Activated CD4-positive, alpha-beta T cell treated with anti-CD3 and anti-CD28 coated beads for 36 hours (primary cell): ENCODE measurements at places on chromosomes 3 and 15. TPM values are rescaled to one million over a fixed set of nuclear protein-coding genes. Genes with fewer than 3 reads are reported as not detected.
A peak's percentile ranks its signal among the peaks of the same experiment; 100 is the strongest.

DNA sequence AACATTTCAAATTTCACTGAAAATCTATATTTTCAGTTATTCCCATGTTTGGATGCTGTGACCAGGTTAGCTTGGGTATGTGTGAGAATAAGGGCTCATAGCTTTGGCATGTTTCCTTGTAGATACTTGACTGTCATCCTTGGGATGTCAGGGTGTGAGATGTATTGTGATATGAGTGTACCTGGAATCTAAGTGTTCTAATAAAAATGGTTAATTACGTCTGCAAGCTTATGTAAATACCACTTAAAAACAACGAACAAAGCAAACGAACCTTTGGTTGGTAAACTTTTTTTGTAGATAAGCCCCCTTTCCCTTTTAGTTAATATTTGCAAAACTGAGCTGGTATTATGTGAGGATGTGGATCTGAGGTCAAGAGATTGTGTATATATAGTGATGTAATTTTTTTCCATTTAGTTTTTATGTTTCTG, 63.5 kb downstream of the FNDC3B start:
- DNase-seq: no peak

DNA sequence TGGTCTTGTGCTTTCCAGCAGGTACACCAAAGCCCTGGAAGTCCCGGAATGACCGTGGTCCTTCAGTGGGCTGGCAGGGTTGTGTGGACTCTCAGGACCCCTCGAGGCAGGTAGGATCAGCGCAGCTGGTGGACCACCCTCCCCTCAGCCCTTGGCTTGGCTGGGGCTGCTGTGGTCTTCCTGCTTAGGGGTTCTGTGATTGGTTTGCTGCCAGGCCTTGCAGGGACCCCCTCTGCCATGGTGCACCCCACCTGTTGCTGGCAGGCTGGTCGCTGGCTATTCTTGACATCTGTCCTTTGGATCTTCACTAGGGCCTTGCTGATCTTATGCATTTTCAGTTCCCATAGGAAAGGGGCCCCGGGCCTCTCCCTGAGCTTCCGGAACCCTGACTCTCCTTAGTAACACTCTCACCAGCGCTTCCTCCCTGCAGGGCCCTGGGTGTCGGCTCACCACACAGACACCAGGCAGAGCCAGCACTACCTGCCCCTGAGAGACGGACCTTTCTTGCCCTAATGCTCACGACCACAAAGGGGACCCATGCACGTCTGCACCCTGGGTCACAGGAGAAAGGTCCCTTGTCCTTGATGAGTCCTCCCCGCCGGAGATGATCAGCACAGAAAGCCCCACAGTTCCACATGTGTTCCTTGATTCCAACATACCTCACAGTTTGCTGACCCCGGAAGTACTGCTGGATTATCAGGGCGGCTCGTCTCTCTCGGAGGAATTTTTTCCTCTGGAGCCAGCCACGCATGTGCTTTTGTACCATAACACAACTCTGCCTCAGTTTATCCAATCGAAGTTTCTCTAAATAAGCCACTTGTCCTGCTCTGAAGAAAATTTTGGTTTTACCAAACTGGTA, 51.7 kb downstream of the MYO5C start:
- no peak for DNase-seq

DNA sequence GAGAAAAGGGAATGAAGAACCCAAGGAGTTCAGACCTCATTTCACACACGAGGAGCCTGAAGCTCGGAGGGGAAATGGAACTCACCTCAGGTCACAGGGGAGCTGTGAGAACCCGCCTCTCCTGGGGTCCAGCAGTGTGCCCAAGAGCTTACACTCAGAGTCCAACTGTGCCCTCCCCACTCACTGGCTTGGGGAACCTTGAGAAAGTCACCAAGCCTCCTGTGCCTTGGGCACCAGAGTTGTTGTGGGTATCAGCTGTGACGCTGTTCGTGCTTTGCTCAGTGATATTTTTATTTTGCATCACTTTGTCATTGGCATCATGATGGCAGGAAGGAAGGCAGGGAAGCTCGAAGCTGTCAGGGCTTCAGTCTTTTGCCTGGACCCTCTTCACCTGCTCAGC, 83.4 kb downstream of the TLE3 start:
- DNase-seq: no peak

The GOLGA8G gene
- total RNA-seq: not detected

DNA sequence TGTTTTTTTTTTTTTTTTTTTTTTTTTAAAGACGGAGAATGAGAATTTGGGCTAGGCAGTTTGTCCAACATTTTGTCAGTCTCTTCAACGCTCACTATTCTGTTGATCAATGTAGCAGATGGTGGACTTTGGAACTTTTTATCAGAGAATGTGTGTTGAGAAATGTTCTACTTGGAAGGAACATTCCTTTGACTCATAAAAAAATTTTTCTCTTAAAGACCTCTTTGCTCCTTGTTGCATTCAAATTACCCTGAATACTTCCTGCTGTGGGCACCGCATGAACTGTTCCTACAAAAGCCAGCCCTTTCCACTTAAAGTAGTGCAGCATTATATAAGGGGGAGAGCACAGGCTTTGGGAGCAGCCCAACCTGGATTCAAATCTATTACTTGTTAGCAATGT, 182.9 kb downstream of the AKAP13 start:
- no peak for DNase-seq

GRCh38 chr15:52527911-52528563, 643 bp downstream of the MYO5A start:
- peak; percentile 70 for DNase-seq

DNA sequence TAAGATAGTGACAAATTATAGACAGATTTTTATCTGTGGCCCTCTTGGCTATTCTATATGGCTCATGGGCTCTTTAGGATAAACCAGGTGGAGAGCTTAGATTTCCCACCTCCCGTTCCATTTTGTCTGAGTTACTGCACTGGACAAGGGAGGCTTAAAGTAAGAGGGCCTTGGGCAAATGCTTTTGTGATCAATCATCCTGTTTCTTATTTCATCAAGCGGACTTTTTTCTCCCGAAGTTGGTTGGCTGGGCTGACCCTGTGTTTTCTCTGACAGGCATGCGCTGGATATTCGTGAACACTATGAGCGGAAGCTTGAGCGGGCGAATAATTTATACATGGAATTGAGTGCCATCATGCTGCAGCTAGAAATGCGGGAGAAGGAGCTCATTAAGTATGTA, 33.4 kb downstream of the TMEM41A start:
- DNase-seq: no peak

The TRIM42 gene
- total RNA-seq: not detected

The CCR4 gene
- 69.7 TPM for total RNA-seq

The SLC9A9 gene
- 1.6 TPM for total RNA-seq

DNA sequence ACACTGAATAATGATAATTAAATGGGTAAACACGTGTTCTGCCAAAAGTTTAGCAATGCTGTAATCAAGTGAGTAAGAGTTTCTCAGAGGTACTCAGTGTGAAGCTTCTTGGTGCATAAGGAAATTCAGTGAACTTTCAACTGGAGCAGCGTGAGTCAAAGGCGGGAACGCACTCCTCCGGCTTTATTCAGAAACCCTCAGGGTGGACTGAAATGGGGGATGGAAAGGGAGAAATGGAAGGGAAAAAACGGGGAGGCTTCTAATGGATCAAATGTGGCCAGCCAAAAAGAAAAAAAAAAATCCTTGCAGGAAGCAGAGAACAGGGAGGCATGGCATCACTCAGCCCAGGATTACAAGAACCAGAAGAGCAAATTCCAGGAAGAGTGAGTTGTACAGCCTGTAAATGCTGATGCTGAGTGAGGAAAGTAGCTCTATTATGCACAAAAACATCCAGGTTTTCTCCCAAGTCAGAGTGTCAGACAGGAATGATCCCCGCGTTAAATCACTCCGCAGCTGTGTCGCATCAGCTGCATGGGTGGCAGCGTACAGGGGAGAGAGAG, 85.3 kb downstream of the ASB7 start:
- no peak for DNase-seq

GRCh38 chr3:34650131-34650530, 851.7 kb downstream of the PDCD6IP start:
- no peak for DNase-seq

- DNase-seq: no peak
Measured at GRCh38 chr3:66115858-66116654, 77.3 kb upstream of the MAGI1 start.

The HHATL gene
- not detected for total RNA-seq

The EFHB gene
- total RNA-seq: 0.62 TPM

DNA sequence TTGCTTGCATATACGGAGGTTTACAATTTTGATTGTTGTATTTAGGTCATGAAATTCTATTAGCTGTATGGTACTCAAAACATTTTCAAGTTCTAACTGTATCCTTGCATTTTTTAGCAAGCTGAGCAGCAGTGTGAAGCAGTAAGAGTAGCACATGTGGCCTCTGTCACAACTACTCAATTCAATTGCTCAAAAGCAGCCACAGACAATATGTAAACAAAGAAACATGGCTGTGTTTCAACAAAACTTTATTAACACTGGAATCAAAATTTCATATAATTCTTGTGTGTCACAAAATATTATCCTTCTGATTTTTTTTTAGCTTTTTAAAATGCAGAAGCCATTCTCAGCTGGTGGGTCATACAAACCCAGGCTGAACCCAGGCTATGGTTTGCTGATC, 266.7 kb upstream of the LRRN1 start:
- no peak for DNase-seq

- DNase-seq: no peak
Measured at GRCh38 chr15:79408041-79408440, 24.1 kb upstream of the MINAR1 start.

DNA sequence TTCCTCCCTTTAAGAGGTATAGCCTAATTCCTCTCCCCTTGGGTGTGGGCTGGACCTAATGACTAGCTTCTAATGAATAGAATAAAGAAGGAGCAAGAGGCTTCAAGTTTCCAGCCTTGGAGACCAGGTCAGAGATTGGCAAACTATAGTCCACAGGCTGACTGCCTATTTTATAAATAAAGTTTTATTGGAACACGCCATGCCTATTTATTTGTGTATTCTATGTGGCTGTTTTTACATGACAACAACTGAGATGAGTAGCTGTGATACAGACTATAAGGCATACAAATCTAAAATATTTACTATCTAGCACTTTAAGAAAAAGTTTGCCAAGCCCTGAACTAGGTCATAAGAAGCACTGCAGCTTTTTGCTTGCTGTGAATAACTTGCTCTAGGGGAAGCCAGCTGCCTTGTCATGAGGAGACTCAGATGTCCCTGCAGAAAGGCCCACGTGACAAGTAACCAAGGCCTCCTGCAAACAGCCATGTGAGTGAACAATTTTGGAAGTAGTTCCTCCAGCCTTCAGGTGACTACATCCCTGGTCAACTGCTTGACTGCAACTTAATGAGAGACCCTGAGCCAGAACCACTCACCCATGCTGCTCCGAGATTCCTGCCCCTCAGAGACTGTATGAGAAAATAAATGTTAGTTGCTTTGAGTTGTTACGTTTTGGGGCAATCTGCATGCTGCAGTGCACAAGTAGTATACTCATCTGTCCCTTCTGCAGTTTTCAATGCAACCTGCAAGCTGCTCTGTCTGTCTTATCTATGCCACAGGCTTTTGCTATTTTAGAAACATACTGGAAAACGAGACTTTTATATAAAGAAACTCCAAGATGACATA, 21.1 kb upstream of the MAP3K13 start:
- no peak for DNase-seq

GRCh38 chr3:66797889-66798560, 200.1 kb upstream of the KBTBD8 start:
- no peak for DNase-seq

DNA sequence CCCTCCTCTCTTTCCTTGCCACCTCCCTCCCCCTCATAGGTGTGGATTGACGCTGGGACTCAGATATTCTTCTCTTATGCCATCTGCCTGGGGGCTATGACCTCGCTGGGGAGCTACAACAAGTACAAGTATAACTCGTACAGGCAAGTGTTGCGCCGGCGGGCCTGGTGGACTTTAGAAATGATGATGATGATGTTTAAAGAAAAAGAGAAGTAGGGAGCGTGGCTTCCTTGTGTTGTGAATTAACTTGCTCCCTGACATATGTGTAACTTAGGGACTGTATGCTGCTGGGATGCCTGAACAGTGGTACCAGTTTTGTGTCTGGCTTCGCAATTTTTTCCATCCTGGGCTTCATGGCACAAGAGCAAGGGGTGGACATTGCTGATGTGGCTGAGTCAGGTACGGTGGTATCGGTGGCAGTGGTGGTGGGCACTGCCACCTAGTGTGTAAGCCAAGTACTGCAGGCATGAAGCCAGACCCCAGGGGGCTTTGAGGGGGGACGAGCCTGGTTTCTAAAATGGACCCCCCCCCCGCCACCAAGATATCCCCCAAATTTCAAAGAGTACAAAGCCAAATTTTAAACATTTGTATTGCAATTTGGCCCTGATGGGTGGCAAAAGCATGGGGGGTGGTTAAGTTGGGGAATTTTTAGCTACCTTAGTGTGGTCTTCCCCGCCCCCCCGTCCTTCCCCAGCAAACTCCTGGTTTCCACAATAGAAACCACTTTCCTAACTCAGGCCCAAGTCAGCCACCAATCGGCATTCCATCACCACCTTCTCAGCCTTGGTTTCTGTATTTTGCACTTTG, 65.6 kb downstream of the SLC6A6 start:
- peak; percentile 58 for DNase-seq

DNA sequence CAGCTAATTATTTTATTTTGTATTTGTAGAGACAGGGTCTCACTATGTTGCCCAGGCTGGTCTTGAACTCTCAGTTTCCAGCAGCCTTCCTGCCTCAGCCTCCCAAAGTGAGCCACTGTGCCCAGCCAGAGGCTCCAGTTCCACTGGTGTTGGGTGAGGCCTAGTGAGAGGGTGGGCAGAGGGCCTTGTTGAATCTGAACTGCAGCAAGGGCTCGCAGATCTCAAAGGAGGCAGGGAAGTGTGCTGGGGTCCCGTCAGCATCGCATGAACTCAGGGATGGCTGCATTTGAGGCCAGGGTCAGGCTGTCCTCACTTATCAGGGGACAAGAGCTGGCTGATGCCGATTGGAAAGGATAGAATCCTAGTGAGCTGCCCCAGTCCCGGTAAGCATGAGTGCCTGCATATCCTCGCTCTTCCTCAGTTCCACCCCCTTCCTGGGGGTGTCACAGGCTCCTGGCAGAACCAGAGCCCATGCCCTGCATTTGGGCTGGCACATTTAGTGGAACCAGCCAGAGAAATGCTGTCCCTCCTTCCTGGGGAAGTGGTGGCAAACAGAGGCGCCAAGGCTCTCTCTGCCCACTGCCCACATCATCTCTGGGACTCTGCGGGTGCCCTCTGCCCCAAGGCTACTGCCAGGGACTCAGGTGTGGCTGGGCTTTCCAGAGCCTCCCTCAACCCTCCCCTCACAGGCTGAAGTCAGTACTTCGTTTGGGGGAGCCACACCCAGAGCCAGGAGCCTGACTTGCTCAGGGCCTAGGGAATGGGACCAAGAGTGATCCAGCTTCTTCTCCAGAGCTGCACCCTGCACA, 24.1 kb downstream of the ALS2CL start:
- DNase-seq: no peak

The RTP3 gene
- total RNA-seq: not detected

The TCF12 gene
- total RNA-seq: 61.1 TPM

The HAUS2 gene
- total RNA-seq: 55.1 TPM

DNA sequence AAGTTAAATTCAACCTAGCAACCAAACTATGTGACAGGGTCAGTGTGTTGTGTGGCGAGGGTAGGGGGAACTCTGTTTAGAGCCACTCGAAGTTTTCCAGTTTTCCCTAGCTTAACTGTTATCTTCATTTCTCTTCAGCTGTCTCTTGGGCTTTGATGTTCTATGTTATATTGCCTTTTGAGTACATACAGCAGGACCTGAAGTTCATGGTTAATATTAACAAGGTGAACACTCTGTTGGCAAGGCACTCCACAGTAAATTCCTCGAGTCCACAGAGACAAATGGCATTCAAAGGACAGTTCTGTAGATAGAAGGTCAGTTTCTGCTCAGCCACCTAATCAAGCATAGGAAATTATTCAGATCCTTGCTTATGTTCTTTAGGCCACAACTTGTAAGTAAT, 147.9 kb upstream of the DPH6 start:
- DNase-seq: no peak

The GP9 gene
- not detected for total RNA-seq

The IGF2BP2 gene
- 0.55 TPM for total RNA-seq

The CCDC12 gene
- total RNA-seq: 47.8 TPM

The UPK1B gene
- total RNA-seq: 0.41 TPM
